AG04450 (cell line): ENCODE measurements at places on chromosomes 11 and 22.

GRCh38 chr22:31806751-31807150 is 52.9 kb downstream of the DEPDC5 start:
- DNase-seq: no peak

GRCh38 chr22:25509374-25509791 is 55.1 kb upstream of the GRK3 start:
- no peak for DNase-seq

DNA sequence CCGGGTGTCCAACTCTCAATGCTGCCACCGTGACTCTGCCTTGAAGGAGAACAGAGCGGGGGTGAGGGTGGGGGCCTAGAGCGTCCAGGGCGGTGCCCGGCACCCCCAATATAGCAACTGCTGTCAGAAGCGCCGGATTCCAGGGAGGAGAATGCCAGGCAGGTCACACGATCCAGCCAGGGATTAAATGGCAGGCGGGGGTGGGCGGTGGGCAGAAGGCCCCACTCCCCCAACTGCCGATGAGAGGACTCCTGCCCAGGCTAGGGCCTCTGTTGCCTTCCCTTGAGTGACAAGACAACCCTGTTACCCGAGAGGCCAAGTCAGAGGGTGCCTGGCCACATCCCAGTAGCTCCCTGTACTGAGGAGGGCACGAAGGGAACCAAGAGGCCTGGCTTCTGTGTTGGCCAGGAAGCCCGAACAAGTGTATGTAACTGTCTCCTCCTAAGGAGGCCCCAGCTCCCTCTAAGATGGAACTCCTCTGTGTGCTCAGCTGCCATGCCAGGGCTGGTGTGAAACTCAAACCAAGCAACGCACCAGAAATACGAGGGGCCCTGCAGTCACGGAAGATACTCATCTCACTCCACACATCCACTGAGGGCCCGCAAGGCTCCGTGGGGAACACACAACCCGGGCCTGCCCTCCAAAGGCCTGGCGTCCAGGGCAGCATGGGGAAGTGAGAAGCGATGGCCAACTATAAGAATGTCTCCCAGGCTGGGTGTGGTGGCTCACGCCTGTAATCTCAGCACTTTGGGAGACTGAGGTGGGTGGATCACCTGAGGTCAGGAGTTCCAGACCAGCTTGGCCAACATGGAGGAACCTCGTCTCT is 3.0 kb downstream of the PACSIN3 start:
- DNase-seq: no peak

- no peak for DNase-seq
These were observed 5.9 kb downstream of the USP2 start for GRCh38 chr11:119375337-119376196.

DNA sequence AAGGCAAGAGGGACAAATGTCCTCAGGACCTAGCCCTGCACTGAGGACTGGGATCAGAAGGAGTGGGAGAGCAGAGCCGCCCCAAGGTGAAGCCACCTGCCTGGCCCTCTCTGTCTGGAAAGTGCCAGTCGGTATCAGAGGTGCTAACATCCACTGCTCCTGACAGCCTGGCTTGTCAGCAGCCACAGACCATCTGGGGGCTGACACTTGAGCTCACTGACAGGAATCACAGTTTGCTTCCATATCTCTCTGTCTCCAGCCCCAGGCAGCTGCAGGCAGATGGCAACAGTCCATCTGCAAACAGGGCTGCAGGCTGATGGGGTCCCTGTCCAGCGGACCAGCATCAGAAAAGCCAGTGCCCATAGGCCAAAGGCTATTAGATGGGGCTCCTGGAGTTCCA is 5.5 kb downstream of the OPCML start:
- no peak for DNase-seq

DNA sequence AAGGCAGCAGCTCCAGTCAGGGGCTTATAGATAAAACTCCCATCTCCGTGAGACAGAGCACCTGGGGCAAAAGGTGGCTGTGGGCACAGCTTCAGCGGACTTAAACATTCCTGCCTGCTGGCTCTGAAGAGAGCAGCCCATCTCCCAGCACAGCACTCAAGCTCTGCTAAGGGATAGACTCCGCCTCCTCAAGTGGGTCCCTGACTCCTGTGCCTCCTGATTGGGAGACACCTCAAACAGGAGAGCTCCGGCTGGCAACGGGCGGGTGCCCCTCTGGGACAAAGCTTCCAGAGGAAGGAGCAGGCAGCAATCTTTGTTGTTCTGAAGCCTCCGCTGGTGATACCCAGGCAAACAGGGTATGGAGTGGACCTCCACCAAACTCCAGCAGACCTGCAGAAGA is 279.4 kb downstream of the LARGE1 start:
- no peak for DNase-seq
